ENCODE measurements at places on chromosomes 11 and 22. TPM values are rescaled to one million over a fixed set of nuclear protein-coding genes. Genes with fewer than 3 reads are reported as not detected.

- DNase-seq, result no peak
These were observed 669 bp downstream of the RPL27A start for GRCh38 chr11:8683115-8683807.

DNA sequence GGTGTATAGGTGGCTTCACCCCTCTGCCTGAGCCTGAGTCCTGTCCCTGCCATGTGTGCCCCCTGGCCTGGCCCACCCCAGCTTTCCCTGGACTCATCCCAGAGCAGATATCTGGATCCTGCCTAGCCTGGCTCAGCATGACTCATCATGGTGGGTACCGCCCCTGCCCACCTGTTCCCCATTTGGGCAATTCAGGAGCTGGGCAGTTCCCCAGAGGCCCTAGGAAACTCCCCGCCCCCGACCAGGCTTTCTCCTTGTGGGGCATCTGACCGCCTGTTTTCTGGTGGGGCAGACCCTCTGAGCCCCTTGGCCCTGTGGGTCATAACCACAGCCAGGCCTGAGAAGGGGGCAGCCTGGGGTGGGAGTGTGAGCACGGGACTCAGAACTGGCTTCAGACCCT, 4.4 kb downstream of the TSPO start:
- no peak for DNase-seq

- DNase-seq, result no peak
These were observed 92.3 kb downstream of the BLID start for GRCh38 chr11:122023614-122024250.

GRCh38 chr11:30459821-30460220, 126.3 kb downstream of the MPPED2 start:
- no peak for DNase-seq

DNA sequence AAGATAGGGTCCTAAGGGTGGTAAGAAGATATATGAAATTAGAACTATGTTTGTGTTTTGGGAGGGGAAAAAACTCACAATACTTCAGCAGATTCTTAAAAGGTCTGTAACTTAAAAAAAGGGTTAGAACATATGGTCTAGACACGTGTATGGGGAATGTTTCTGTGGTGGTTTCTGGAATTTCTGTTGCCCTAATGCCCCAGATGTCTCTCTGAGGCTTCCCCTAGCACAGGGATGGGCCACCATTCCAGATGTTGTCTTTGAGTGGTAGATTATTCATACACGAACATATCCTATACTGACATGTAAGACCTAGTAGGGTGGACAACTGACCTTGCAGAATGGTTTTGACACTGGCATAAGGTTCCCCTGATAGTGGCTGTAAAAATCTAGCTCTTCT, 26.2 kb downstream of the EHF start:
- DNase-seq, result no peak

GRCh38 chr22:45612451-45612901, 59.2 kb upstream of the ATXN10 start:
- no peak for DNase-seq

GRCh38 chr11:78424334-78425270, 7.0 kb upstream of the GAB2 start:
- DNase-seq, result no peak

BTBD18 gene
- polyA plus RNA-seq, result 0.22 TPM

SERHL2 gene
- polyA plus RNA-seq, result 7.0 TPM

CRACR2B gene
- polyA plus RNA-seq, result 13.5 TPM

DEFB108B gene
- not detected for polyA plus RNA-seq

NLRP14 gene
- polyA plus RNA-seq, result 0.98 TPM
